ENCODE measurements at places on chromosomes 3 and 15.

DNA sequence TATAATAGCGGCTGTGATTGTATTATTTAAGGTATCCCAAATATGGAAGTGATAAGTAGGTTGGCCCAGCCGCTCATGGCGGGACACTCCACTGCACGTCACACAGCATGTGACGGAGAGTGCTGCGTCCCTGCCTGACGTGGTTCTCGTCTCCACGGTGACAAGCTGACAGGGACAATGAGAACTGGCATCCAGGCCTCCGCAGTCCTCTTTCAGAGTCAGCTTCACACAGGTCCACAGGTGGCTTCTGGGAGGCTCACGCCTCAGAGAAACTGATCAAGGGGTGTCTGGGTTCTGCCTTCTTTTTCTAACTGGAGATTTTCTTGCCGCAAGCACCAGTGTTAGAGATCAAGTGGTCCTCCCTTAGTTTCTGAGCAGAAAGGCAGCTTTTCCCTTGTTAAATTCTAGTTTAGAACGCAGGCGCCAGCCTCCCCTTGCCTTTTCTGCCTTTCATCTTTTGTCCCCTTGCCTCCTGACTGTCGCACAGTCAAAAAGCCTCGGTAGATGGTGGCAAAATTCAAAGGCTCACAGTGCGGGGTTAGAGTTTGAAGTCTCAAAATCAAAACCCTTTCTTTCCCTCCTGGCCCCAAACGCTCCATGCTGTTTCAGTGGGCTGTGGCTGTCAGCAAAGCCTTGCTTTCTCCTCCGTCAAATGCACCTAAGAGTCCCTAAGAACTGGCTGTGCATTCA, 120.9 kb downstream of the ATP10A start:
- DNase-seq, result no peak

DNA sequence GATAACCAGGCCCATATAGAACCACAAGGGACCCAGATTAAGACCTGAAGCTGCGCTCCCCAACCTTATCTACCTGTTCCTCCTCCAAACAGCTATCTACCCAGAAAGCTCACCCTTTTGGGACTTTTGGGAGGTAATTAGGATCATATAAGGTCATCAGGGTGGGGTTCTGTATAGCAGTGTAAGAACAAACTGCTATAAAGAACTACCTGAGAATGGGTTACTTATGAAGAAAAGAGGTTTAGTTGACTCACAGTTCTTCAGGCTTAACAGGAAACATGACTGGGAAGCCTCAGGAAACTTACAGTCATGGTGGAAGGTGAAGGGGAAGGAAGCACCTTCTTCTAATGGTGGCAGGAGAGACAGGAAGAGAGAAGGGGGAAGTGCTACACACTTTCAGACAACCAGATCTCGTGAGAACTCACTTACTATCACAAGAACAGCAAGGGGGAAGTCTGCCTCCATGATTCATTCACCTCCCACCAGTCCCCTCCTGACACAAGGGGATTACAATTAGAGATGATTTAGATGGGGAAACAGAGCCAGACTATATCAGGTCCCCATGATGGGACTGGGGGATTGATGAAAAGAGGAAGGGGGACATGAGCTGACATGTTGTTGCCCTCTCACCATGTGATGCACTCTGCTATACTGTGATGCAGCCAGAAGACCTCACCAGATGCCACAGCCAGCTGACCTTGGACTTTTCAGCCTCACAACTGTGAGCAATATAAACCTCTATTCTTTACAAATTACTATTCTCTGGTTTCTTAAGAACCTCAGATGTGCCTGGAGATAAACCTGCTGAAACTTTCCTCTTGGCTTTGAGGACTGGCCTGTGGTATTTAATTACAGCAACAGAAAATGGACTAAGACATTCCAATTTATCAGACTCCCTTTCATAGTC, 15.3 kb upstream of the FMN1 start:
- DNase-seq, result no peak

DNA sequence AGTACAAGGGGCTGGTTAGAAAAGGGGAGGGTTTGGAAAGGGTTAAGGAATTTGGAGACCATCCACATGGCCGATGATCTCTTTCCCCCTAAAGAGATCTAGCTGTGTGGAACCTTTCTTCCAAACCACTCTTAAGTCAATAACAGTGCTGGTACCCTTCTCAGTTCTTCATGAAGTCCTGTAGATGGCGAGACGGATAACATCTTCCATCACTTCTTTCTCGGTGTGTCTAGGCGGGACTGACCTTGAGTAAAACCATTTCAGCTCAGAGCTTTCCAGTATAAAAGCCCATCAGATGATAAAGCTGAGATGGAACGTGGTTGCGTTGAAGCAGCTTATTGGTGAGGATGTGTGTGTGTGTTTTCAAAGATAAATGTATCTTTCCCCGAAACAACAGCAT, 151.5 kb upstream of the BHLHE40 start:
- DNase-seq, result peak; percentile 29

DNA sequence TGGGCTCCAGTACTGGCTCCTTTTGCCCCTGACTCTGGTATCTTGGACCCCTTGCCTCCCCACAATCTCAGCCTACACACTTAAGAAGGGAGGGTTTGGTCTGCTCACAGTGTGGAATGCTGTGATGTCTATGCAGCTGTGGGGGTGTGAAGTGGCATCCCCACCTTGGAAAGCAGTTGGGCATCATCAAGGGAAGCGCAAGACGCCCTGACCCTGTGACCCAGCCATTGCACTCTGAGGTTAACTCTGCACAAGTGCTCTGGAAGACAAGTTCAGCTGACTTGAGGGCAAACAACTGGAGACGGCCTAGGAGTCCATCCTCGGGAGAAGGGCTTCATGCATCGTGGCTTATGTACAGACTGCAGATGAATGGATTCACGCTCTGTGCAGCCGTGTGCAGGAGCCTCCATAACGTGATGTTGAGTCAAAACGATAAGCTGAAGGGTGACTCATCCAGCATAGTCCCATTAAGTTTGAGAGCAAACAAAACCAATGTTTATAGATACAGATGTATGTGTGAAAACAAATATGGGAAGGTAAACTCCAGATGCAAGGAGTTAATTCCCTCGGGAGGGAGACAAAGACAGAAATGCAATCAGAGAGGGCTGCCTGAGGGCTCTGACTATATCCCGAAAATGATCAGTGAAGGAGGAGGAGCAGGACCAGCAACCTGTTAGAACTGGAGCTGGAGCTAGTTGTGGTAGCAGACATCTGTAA, 86.8 kb downstream of the LSM3 start:
- no peak for DNase-seq

- peak; percentile 7 for DNase-seq
Observed at GRCh38 chr3:49903451-49904424, at the start of gene MST1R. TSS of gene MST1R (minus strand) at chr3:49903873. CDS start at chr3:49903609, 264 bp downstream.

- no peak for DNase-seq
Observed at GRCh38 chr3:146306656-146307455, 56.0 kb upstream of the PLSCR4 start.

DNA sequence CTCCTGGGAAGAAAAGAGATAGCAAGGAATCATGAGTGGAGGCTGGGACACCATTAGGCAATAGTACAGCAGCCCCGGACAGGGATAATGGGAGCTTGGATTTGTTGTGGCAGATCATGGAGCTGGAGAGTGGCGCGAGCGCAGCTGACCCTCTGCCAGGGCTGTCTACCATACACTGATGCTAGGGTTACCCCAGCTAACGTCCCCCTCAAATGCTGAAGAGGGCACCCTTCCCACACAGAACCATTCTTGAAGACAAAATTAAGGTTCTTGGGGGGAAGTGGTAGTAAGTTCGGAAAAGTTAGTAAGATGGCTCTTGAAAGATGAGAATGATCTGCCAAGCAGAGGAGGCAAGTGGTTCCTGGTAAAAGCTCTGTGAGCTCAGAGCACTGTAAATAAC, 61.1 kb downstream of the ST3GAL6 start:
- peak; percentile 40 for DNase-seq

- no peak for DNase-seq
Observed at GRCh38 chr15:73867956-73868355, 5.4 kb upstream of the TBC1D21 start.

- DNase-seq, result no peak
Observed at GRCh38 chr3:193981504-193981903, 154.4 kb upstream of the HES1 start.

- DNase-seq, result no peak
Observed at GRCh38 chr3:88150806-88151205, 1.0 kb downstream of the C3orf38 start.

- DNase-seq, result no peak
Observed at GRCh38 chr3:188468196-188468595, 314.2 kb downstream of the LPP start.

GRCh38 chr3:27606537-27606936, 115.6 kb downstream of the EOMES start:
- peak; percentile 80 for DNase-seq

- no peak for DNase-seq
Observed at GRCh38 chr3:113297287-113297686, 85.9 kb downstream of the BOC start.

GRCh38 chr15:80401456-80401855, 2.7 kb upstream of the ARNT2 start:
- no peak for DNase-seq

Measured in fibroblast of skin of scalp (primary cell).